Stimulated activated CD4-positive, alpha-beta T cell treated with anti-CD3 and anti-CD28 coated beads, Interleukin-15, amount 100 ng/mL, for 1 hour (primary cell): ENCODE measurements at places on chromosomes 1 and 21.

DNA sequence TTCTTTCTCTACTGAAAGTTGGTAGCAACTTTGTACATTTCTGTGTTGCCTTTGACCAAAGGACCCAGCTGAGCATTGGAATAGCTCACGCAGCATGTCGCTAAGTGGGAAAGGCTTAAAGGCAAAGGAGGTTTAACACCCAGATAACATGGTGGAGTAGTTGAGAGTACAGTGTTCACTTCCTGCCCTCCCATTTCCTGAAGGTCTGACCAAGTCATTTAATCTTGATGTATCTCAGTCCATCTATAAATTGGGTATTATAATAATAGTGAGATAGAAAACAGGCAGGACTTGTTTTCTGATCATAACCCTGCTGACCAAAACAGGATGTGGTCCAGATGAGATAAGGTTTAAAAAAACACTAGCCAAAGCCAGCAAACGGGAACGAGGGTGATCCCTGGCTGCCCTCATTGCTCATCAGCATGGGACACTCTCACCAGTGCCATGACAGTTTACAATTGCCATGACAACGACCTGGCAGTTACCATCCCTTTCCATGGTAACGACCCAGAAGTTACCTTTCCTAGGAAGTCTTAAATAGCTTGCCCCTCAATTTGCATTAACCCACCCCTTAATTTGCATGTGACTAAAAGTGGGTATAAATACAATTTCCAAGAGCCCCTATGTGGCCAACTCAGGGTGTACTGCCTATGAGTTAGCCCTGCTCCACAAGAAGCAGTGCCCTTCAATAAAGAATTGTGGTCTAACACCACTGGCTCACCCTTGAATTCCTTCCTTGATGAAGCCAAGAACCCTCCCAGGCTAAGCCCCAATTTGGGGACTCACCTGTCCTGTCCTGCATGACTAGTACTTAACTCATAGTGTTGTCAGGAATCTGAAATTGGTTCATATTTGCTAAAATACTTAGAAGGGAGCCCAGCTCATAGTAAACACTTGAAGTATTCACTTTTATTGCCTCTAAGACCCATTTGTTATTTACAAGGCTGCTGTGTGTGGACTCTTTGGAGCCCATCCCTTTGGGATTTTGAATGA, 28.4 kb upstream of the FHAD1 start:
- DNase-seq: no peak

GRCh38 chr1:187641907-187642306, 813.2 kb downstream of the PLA2G4A start:
- DNase-seq: no peak

DNA sequence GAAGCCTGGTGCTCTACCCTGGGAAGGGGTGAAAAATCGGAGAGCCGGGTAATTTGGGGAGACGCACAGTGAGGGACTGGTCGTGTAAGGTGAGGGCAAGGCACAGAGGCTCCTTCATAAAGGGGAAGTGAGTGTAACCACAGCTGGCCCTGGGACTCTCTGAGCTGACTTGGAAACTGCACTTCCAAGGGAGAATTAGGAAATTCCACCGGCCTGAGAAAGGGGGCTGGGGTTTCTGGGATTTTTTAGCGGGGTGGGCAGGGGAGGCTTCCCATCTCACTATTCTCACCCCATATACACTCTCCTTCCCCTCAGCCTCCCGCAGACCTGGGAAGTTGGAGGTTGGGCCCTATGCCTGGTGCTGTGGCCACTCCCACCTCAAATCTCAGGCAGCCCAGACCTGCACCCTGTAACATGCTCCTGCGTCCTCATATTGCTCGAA, 88.3 kb upstream of the IPO9 start:
- DNase-seq: no peak

- DNase-seq: no peak
These were observed 34.9 kb downstream of the ARID1A start for GRCh38 chr1:26730695-26731094.

- no peak for DNase-seq
These were observed 12.5 kb downstream of the IQGAP3 start for GRCh38 chr1:156559797-156560385.

GRCh38 chr1:157671895-157672294, 28.7 kb downstream of the FCRL3 start:
- no peak for DNase-seq

GRCh38 chr1:216049741-216050430, 373.4 kb downstream of the USH2A start:
- no peak for DNase-seq

- no peak for DNase-seq
These were observed 120.9 kb downstream of the FMN2 start for GRCh38 chr1:240212556-240212955.

DNA sequence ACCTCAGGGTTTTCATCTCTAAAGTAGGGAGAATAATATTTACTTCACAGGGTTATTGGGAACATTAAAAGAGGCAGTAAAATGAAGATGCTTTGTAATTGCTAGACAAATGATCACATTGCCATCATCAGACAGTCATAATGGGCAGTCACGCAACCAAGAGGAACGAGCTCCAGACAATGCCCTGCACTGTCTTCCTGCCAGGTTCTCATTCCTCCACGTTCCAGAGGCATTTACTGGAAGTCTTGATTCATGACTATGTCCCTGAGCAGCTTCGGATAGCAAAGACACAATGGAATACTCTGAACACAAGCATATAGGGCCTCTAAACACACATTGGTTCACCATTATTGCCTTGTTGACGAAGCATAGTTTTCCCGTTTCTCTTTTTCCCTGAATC, 389.7 kb downstream of the NTNG1 start:
- no peak for DNase-seq

DNA sequence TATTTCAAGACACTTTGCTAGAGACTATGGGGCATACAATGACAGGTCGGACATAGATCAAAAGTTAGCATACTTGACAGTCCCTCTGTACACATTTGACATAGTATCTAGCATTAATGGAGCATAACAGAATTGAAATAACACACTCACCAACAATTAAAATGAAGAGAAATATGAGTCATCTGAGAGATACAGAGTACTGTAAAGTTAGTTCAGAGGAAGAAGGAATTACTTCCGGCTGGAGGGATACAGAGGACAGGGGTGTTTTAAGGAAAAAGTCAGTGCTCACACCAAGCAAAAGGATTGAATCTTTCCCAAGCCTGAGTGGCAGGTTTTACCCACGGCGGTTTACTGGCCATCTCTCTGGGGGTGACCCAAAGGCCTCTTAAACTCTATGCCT, 2.4 kb downstream of the ZMYND12 start:
- no peak for DNase-seq

- no peak for DNase-seq
These were observed 57.3 kb upstream of the DIRAS3 start for GRCh38 chr1:68107771-68108170.

DNA sequence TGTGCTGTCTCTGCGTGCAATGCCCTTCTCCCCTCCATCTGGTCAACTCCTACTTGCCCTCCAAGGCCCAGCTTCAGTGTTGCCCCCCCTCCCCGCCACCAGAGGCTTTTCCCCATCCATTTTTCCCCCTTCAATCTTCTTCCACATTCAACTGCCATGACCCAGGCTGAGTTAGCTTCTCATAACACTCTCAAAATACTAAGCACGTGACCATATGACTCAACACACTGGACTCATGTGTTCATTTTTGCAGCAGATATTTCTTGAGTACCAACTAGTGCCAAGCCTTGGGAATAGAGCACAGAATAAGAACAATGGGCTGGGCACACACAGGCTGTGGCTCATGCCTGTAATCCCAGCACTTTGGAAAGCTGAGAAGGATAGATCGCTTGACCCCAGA, 132.1 kb downstream of the IGSF21 start:
- no peak for DNase-seq

DNA sequence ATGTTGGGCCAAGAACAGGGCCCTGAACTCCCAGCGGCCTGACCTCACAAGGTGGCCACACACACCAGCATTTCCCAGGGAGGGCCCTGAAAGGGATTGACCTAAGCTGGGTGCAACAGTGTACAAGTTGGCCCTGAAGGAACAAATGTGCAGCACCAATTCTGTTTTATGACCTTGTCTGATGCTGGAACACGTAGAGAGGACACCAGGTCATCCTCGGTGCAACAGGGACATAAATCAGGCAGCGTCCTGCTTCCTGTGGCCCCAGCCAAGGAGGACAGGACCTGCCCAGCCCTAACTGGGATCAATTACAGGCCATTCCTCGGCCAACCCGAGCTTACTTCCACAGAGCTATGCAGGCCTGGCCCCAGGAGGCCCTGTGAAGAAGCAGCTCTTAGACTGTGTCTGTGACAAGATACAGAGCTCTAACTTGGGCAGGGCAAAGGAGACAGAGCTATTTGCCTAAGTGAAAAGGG, 12.8 kb upstream of the PHC2 start:
- DNase-seq: no peak

DNA sequence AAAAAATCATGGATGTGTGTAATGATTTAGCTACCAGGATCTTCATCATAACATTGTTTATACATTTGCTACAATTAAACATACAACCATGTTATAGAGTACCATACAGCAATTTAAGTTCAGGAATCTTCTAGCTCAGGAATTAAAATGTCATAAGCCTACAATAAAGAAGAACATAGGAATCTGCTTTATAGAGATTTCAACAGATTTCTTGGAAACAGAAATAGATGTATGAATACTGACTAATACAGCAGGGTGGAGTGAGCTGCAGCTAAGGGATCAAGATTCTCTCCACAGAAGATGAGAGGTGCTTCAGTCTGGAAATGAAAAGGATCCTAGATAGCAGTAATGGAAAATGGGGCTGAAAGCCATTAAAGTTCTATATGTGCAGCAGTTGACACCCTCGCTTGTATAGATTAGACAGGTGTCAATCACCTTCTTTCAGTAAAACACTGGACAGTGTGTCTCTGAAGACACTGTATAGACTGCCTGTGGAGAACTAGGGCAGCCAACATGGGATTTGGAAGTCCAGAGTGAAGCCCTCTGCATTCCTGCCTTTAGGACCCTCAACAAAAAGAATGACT, 73.9 kb downstream of the DNTTIP2 start:
- no peak for DNase-seq

- DNase-seq: no peak
These were observed 122.7 kb downstream of the RGS21 start for GRCh38 chr1:192439373-192440025.

DNA sequence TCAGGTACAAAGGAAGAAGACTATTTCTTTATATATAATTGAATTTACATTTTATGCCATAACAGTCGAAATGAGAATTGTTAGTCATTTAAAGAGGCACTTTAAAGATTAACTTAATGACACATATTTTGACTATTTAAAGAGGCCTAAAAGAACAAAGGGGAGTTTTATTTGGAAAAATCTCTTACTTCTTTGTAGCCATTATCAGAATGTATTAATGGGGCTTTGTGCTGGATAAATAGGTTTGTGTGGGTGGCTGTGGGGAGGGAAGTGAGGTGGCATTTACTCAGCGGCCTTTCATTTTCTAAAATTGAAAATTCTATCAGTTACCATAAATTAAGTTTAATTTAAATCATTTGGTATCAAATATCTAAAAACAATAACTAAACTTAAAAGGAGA, 462.2 kb upstream of the CXADR start:
- no peak for DNase-seq

DNA sequence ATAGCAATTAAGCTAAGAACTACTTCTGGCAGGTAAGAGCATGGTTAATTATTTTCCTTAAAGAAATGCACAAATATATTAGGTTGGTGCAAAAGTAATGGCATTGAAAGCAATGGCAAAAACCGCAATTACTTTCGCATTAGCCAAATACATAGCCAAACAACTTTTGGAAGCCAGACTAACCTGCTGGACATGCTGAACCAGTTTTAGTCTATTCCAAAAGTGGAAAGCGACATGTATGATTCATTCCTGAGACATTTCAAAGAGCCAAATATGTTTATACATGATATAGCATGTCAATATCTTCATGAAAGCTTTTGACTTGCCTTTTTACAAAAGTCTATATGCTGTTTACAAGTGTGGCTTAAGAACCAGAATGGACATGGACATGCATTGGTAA, 23.4 kb upstream of the DR1 start:
- DNase-seq: no peak

GRCh38 chr1:87208080-87208479, 120.6 kb upstream of the LMO4 start:
- DNase-seq: no peak

DNA sequence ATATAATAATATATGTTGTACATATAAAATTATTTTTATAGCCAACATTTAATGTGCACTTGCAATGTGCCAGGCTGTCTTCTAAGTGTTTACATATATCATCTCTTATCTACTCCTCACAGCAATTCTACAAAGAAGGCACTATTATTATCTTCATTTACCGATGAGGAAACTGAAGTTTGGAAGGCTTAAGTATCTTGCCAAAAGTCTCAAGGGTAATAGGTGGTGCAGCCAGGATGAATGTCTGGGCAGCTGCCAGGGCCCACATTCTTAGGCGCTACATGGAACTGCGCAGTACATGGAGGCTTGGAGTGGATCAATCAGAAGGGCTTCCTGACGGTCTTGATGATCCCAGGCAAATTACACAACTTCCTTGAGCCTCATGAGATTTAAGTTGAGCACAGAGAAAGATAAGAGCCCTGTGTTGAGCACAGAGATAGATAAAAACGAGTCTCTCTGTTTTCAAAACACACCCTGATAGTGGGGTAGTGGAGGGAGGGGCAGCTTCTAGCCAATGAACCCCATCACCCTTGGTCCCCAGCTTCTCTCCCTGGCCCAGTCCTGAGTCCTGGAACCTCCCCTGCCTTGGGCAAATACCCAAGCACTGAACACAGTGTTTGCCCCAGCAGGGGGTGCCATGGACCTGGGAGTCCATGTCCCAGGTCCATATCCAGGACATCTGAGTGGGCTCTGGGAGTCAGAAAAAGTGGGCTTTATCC, 9.2 kb downstream of the POU3F1 start:
- DNase-seq: no peak

DNA sequence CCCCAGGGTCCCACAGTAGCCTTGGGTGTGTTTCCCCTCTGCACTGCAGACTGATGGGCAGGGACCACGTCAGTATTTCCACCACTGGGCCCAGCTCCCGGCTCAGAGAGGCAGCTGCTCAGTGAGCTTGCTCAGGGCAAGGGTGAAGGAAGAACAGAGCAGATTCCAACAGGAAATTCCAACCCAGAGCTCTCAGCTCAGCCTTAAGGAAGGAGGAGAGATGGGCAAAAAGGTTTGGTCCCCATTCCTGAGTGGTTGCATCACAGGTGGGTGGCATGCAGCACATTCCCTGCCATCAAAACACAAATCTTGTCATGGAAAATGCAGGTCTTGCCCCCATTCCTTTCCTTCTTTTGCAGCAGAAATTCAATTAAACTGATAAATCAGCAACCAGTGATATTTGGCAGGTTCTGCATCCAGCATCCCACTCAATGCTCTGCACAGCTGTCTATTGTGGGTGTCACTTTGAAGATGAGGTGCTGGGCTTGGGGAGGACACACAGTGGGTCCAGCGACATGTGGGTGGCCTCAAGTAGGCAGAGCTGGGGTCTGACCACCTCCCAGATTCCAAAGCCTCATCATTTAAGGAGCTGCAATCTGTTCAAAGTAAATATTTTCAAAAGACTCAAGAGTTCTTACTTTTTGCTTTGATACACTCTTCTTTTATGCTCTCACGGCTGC, 315.4 kb downstream of the DSCAM start:
- DNase-seq: no peak

DNA sequence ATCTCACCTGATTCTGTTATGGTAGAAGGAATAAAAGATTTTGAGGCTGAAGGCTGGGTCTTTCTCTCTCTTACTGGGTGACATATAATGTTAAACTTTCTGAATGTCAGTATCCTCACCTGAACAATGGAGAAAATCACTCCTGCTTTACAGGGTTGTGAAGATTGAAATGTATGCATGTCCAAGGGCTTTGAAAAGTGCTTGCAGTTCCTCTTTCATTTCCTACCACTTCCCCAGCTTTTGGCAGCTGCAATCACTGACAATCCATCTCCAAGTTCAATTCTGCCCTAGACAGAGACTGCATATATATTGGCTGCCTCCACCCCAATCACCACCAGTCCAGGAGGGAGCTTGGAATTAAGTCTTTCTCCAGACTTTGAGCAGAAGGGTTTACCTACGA, 39.8 kb downstream of the FAM78B start:
- no peak for DNase-seq
